Stimulated activated CD4-positive, alpha-beta T cell treated with anti-CD3 and anti-CD28 coated beads, Interleukin-4, amount 100 ng/mL, for 4 hours (primary cell): ENCODE measurements at places on chromosomes 3 and 15.

GRCh38 chr3:169627073-169627472 lies 36.4 kb downstream of the MECOM start:
- no peak for DNase-seq

GRCh38 chr3:161081633-161082032 lies 23.5 kb downstream of the B3GALNT1 start:
- no peak for DNase-seq

DNA sequence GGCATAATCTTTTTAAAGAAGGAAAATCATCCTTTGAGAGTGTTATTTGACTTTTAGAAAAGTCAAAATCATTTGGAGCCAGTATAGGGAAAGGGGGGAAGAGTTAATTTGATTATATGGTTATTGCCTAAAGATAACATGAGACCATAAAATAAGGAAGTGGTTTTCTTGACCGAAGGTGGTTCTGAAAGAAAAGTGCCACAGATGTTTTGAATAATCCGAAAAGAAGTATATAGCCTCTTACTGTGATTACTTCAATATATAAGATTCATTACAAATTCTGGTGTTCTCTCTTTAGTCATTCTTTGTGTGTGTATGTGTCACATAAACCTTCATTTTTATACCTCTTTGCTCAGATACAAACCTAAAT lies 1.1 kb downstream of the DNAJB11 start:
- no peak for DNase-seq

GRCh38 chr15:25900431-25900830 lies 37.3 kb upstream of the ATP10A start:
- DNase-seq = no peak

DNA sequence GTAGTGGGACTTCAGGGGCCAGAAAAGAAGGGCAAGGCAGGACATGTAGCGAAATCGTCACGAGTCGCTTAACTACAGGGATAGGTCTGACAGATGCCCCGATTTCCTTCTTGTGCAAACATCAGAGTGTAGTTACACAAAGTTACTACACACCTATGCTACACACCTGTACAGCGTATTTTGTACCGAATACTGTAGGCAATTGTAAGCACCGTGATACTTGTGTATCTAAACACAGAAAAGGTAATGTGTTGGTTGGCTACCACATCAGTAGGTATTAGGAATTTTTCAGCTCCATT lies 515 bp upstream of the MTHFS start:
- DNase-seq = no peak

DNA sequence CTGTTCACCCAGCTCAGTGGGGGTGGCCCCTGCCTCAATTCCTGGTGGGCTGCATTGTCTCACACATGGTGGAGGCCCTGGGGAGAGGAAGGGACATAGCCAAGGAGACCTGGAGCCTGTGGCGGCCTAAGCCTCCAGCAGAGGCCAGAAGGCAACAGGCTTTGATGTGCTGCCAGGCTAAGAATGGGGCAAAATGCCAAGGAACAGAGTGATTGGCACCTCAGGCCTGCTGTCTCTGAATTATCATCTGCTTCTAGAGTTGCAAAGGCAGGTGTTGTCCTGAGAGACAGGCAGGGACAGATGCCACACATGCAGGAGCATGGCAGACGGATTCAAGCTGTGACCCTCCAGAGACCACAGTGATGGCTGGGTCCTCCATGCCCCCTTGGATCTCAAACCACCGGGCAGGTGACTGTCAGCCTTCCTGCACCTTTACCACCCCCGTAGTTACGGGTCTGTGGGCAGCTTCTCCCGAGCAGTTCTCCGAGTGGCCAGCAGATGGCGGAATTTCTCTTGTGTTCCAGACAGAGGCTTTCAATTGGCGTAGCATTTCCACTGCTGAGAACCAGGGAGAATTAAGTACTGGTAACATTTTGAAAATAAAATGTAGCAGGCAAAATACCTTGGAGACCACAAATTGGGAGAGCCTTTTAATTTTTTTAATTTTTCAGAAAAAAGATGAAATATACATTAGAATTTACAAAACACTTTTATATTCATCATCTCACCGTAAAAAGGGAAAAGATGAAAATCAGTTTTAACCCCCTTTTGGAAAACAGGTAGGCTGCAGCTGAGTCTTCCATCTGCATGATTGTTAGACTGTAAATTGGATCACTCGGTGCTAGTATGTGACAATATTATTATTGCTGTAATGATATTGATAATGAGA lies 525.5 kb upstream of the CFAP20DC start:
- DNase-seq = peak; percentile 83

GRCh38 chr3:196344663-196345062 lies 6.5 kb upstream of the TM4SF19 start:
- no peak for DNase-seq

DNA sequence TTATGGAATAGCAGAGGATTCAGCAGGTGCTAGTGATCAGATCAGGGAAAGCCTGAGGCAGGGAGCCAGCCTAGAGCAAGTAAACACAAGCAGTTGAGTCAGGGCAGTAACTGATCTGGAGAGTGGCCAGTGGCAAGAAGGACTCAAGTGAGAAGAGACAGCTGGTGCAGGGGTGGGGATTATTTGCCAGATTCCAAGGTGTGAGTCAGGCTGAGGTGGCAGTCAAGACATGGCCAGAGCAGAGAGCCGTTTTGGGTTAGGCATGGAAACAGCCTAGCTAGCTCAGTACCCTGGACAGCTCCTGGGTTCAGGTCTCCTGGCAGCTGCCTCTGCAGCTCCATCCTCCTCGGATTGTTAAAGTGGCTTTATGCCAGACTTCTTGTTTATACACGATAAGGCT lies 281.9 kb upstream of the ONECUT1 start:
- no peak for DNase-seq

DNA sequence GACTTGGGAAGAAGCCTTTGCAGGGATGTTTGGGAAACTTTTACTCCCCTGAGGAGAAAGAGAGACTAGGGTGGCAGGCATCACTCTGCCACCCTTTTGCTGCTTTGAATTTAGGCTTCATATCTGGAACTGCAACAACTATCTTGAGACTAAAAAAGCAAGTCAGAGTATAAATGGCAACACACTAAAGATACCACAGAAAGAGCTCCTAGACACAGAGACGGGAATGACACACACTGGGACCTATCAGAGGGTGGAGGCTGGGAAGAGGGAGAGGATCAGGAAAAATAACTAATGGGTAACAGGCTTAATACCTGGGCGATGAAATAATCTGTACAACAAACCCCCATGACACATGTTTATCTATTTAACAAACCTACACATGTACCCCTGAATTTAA lies 237.8 kb downstream of the FGF12 start:
- DNase-seq = no peak
